NCI-H187 treated with DMSO at 0.1 percent for 48 hours (cell line): ENCODE measurements at places on chromosomes 6 and 20.

DNA sequence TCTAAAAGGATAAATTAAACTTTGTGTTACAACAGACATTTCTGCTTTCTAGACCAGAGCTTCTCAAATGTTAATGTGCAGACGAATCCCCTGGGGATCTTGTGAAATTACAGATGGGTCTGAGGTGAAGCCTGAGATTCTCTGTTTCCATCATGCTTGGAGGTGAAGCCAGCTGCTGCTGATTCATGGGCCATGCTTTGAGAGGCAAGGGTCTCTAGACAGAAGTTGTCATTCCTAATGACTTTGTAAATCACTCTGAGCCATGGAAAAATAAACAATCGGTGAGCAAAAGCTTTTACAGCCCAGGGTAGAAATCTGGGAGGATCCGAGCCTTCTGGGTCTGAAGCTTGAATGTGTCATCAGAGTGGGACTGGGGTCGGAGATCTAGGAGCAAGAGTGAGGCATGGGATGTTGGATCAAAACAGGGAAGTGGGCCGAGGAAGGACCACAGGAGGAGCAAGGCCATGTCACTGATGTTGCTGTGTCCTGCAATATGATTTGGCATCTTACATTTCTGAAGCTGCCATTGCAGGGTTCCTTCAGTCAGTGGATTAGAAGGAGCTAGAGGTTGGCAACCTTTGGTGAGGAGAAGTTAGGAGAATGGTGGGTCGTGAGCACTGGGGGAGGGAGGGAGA is 77.3 kb downstream of the TRMT11 start:
- DNase-seq, result no peak

GRCh38 chr6:140581601-140582000 is 1207.2 kb upstream of the CITED2 start:
- no peak for DNase-seq

- DNase-seq, result no peak
Observed at GRCh38 chr6:130923350-130923749, 96.1 kb downstream of the SMLR1 start.

DNA sequence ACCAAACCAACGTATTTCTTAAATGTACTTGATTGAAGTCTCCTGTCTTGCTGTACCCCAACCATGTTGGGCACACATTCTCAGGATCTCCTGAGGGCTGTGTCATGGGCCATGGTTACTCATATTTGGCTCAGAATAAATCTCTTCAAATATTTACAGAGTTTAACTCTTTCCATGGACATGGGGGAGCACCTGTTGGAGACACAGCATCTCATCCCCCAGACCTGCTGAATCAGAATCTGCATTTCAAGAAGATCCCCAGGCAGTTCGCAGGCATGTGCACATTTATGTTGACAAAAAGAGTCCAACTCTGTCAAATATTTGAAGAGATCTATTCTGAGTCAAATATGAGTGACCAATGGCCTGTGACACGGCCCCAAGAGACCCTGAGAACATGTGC is 24.5 kb downstream of the PIGT start:
- no peak for DNase-seq

- DNase-seq, result no peak
Observed at GRCh38 chr6:75863001-75863400, 114.0 kb downstream of the MYO6 start.

DNA sequence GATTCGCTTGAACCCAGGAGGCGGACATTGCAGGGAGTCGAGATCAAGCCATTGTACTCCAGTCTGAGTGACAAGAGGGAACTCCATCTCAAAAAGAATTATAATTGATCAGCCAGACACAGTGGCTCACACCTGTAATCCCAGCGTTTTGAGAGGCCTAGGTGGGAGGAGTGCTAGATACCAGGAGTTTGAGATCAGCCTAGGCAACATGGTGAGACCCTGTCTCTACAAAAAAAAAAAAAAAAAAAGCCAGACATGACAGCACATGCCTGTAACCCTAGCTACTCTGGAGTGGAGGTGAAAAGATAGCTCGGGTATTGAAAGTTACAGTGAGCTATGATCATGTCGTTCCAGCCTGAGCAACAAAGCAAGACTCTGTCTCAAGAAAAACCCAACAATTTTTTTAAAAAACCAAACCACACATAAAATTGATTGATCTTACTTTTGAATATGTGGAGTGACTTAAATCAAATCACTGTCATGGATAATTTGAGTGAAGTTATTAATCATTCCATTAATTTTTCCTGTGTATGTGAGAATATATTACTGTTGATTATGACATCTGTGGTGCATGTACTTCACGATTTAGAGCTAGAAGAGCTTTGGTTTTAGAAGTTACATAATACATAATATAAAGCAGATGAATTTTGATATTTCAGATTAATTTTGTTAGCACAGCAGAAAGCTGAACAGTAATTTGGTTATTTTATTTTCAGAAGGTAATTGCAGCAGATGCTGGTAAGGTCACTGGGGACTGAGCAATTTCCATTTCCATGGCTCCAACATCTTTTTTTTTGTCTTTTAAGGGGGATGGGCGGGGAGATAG is 34.4 kb downstream of the NCOA7 start:
- DNase-seq, result no peak

DNA sequence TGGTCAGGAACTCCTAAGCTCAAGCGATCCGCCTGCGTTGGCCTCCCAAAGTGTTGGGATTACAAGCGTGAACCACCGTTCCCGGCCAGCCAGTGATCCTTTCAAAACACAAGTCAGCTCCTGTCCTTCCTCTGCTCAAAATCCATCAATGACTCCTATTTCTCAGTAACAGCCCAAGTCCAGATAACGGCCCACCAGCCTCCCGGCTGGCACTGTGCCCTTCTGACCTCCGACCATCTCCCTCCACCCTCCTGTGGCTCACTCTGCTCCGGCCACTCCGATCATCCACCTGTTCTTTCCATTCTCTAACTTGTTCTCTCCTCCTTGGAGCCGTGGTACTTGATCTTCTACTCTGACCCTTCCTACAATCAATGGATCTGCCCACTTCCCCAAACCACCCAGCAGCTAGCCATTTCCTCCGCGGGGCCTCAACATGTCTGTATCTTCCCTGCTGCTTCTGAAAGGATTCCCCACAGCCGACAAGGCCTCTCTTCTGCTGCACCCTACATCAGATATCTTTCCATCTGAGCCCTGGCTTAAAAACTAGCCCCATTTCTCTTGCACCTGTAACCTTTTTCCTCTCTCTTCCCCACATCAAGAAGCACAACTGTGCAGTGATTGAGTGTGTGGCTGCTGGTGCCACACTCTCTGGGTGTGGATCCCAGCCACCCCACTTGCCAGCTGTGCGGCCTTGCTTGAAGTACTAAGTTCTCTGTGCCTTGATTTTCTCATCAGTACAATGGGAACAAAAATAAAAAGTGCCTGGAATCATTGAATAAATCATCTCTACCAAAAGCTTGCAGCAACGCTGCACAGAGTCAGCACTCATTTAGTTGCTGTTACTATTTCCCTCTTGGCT is 6.1 kb upstream of the ZMYND8 start:
- DNase-seq, result no peak

GRCh38 chr6:109349419-109349987 is 32.8 kb downstream of the CD164 start:
- DNase-seq, result no peak

- no peak for DNase-seq
Observed at GRCh38 chr20:53013847-53014246, 41.7 kb downstream of the TSHZ2 start.

- DNase-seq, result no peak
Observed at GRCh38 chr6:4426968-4427367, 291.6 kb upstream of the ECI2 start.

DNA sequence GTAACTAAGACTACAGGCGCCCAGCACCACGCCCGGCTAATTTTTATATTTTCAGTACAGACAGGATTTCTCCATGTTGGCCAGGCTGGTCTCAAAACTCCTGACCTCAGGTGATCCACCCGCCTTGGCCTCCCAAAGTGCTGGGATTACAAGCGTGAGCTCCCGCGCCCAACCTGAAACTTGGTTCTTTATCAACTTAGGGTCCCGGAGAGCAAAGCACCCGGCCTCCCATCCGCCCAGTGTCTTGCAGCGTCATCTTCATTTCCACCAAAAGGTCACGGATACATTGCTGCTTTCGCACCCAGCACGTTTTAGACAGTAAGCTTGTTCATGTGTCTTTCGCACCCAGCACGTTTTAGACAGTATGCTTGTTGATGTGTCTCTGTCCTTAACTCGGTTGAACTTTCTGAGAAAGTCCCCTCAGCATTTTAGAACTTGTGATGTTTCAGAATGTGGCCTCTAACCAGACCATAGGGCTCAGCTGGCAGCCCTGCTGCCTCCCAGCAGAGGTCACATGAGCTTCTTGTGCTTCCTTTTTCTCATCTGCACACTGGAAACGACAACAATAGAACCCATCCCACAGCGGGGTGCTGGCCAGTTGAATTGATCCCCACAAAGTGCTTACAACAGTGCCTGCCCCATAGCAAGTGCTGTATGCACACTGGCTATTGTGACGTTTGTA is 48.8 kb downstream of the PRR18 start:
- no peak for DNase-seq

GRCh38 chr6:142005021-142005420 is 127.7 kb upstream of the GJE1 start:
- no peak for DNase-seq

DNA sequence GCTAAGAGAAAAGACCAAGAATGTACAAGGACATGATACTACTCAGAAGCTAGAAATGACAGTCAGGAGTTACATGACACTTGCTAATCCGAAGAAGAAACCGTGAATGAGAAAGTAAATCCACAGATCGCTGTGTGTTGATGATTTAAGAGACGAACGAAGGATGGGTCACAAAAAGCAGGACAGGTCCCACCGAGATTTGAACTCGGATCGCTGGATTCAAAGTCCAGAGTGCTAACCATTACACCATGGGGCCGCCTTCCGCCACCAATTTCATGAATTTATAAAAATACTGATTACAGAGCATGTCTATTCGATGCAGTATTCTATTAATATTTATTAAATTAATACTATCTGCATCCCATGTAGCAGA is 54.0 kb upstream of the BTN3A2 start:
- no peak for DNase-seq

GRCh38 chr6:7566617-7567173 is 23.3 kb upstream of the SNRNP48 start:
- DNase-seq, result no peak

- DNase-seq, result no peak
Observed at GRCh38 chr6:153023977-153024708, 21.6 kb upstream of the MTRF1L start.

DNA sequence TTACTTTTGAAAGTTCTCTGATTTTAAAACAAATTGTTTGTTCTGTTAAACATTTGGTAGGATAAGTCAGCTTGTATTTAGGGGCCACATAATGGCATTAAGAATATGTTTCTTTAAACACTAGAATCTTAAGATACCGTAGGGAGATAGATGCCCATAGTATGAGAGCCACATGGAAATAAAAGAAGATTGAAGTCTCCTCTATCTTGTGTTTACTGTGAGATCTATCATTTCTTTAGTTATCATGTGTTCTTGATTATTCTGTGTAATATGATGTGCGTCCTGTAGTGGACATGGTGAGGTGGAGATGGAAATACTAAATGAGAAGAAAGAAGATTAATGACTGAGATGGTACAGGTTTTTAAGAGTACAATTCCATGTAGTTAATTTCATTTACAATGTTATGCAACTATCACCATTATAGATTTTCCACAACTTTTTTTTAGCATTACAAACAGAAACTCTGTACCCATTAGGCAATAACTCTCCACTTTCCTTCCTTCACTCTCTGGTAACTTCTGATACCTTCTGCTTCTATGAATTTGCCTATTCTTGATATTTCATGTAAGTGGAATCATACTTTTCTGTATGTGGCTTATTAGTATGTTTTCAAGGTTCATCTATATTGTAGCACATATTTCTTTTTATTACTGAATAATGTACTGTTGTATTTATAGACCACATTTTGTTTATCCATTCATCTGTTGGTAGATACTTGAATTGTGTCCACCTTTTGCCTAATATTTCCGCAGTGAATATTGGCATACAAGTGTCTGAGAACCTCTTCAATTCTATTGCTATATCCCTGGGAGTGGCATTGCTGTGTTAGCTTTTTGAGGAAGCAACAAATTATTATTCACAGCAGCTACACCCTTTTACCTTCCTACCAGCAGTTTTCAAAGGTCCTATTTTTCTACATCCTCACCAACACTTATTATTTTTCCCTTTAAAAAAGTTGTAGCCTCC is 11.5 kb downstream of the RNF146 start:
- no peak for DNase-seq

GRCh38 chr6:35491558-35492257 is 5.2 kb downstream of the TEAD3 start:
- DNase-seq, result no peak

GRCh38 chr6:5286780-5287179 is 25.5 kb downstream of the FARS2 start:
- no peak for DNase-seq

- DNase-seq, result no peak
Observed at GRCh38 chr6:121274666-121275295, 59.5 kb downstream of the TBC1D32 start.

DNA sequence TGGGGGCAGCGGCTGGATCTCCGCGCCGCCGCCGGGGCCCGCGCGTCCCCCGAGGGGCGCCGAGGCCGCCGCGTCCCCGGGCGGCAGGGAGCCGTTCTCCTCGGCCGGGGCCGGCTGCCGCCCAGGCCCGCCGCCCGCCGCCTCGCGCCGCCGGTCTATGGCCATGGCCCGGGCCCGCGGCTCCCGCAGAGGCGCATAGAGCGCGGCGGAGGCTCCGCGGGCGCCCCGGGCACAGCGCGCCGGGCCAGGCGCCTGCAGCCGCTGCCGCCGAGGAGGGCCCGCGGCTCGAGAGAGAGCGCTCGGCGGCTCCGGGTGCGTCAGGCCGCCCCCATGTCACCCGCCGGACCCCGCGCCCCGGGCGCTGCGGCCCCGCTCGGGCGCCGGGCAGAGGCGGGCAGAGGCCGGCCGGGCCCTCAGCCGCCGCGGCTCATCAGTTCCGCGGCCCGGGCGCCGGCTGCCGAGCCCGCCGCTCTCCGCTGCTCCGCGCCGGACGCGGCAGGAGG is 404 bp downstream of the SLC22A23 start:
- no peak for DNase-seq

DNA sequence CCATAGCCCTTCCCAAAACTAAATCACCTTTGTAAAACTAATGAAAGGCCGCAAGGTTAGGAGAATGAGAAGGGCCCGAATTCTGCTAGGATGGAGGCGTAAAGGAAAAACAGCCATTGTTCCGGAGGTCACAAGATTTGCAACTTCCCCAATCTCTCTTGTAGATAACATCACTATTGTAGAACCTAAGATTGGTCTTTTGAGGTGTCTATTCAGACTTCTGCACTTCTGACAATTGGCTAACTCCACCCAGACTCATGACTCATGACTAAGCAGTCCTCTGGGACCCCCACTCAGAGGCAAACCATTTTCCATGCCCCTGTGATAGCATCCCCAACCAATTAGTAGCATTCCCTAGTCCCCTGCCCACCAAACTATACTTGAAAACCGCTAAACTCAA is 210.5 kb upstream of the SHLD1 start:
- no peak for DNase-seq

GRCh38 chr20:37803438-37804307 is 99.3 kb upstream of the VSTM2L start:
- DNase-seq, result peak; percentile 80
